Kidney epithelial cell (primary cell): ENCODE measurements at places on chromosomes 7 and 10. TPM values are rescaled to one million over a fixed set of nuclear protein-coding genes. Genes with fewer than 3 reads are reported as not detected.

BAIAP2L1 gene
- 32.5 and 38.8 TPM in 2 replicates for total RNA-seq

- DNase-seq = no peak
Observed at GRCh38 chr10:662223-662605, 27.3 kb downstream of the DIP2C start.

DNA sequence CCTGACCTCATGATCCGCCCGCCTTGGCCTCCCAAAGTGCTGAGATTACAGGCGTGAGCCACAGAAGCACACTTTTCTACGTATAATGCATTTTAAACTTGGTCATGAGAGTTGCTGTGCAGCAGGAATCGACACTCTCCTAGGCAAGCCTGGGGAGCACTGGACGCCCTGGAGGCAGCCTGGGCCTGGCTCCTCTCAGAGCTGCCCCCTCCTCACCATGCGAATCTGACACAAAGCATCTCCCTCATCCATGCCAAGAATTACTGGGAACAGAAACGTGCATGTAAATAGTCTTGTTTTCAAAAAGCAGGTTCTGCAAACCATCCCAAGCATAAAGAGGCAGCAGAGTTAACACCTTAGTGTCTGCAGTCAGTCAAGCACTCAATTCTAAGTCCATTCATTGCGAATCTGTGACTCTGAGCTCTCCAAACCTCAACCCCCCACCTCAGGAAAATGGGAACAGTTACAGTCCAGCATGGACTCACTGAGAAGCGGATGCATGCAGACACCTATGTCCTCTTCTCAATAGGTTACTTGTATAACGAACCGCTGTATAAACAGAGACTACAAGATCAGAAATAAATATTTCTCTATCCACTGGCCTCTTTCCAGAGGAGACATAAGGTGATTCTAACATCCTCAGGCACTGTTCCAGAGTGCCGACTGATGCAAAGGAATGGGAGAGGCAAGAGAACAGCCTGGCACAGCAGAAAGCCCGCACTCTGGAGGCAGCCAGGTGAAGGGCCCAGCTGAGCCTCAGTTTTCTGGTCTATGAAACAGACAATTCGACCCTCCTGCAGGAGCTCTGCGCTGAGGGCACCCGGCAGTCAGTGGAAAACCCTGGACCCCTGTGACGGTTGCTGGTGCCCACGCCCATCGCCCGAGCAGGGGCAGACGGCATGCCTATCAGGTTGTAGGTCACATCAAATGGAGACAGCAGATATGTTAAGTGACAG, 68.9 kb downstream of the MAD1L1 start:
- no peak for DNase-seq

DNA sequence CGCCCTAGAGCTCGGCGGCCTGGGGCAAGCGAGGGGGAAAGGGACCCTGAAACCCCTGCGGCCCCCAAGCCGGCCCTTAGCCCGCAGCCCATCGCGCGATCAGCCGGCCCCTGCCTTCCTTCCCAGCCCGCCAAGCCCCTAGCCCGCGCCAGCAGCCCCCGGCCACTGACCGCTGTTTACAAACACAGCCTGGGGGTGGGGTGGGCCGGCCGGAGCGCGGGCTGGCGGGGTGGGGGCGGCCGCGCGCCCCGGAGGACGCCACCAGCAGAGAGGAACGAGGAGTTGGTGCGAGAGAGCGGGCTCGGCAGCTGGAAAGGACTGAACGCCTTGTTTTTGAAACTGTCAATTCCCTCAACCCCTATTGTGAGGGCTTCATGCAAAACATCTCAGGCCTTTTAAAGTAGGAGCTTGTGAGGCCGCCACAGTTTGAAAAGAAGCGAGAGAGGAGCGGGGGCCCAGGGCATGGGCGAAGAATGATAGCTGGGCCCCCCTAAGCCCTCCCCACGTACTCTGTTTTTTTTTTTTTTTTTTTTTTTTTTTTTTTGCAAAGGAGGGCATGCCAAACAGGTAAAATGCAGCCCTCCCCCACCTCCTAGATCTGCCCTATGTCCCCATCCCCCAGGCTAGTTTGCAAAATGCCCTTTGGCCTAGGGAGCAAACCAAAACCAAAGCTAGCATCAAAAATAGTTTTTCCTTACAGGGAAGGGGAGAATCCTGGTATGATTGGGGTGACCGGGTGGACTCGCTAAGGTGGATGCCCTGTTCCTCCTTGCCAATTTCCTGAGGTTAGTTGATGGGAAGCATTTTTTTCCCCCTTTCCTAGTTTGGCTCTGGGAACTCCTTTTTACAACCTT, 15.0 kb downstream of the SKIDA1 start:
- no peak for DNase-seq
